ENCODE measurements at places on chromosomes 2 and 18. TPM values are rescaled to one million over a fixed set of nuclear protein-coding genes. Genes with fewer than 3 reads are reported as not detected.

- no peak overlapping the region for H3K27ac ChIP-seq
- no peaks in the 10 kb centered on the region for H3K4me1 ChIP-seq
- DNase-seq = no peak
- H3K4me3 ChIP-seq = no peak overlapping the region
- no peaks in the 10 kb centered on the region for H3K36me3 ChIP-seq
Observed at GRCh38 chr2:84160453-84160852, 298.6 kb downstream of the SUCLG1 start.

Gene HTR2B
- not detected for total RNA-seq

DNA sequence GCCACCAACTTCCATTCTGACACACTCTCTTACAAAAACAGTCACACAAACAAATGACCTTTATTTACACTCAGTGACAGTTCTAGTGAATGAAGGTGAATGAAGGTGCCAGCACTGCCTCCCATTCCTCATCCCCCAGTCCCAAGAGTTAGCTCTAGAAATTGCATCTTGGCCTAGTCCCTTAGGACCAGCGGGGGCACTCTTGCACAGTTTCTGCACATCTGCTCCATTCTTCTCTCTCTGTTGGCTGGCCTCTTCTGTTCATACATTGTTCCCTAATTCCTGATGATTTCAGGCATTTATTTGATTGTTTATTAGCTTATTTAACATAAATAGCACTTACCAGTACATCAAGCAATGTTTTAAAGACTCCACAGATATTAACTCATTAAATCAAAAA lies 30.9 kb downstream of the GAREM1 start:
- H3K4me1 ChIP-seq = no peaks in the 10 kb centered on the region
- H3K36me3 ChIP-seq = no peaks in the 10 kb centered on the region
- H3K4me3 ChIP-seq = no peak overlapping the region
- DNase-seq = no peak
- peaks cover 26% of the 10 kb centered on the region for H3K27me3 ChIP-seq

DNA sequence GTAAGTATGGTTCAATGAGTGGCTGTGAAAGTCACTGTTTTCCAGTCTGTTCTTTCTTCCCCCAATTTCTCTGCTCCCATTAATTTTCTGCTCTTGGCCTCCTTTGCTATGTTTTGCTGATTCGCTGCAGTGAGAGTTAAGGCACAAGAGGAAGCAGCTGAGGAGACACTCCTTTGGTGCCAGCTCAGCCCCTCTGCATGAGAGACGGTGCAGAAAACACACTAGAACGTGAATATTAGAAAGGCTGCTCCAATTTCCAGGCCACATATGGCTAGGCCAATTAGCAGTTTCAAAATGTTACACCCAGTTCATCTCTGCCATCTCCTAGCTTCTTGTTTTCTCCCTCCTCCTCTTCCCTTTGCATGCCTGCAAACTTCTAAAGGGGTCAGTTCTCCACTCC lies 38.9 kb downstream of the AKAIN1 start:
- no peaks in the 10 kb centered on the region for H3K4me1 ChIP-seq
- no peaks in the 10 kb centered on the region for H3K27me3 ChIP-seq
- no peak for DNase-seq
- H3K27ac ChIP-seq = no peak overlapping the region

Gene CHPF
- 41.9 TPM for total RNA-seq

Gene CDH20
- not detected for total RNA-seq

Measured in activated T-helper 2 cell treated with anti-CD3 and anti-CD28 coated beads, Interferon-gamma antibody, Interleukin-2, Interleukin-4, amounts not matched to agents 10 μg/mL and 5 μg/mL and 100 μg/mL, durations not matched to agents 14 hours and 24 hours and 36 hours (primary cell).